ENCODE measurements at places on chromosomes 3 and 15.
A peak's percentile ranks its signal among the peaks of the same experiment; 100 is the strongest.

GRCh38 chr3:116601206-116601605 lies 108.4 kb upstream of the TUSC7 start:
- no peak for DNase-seq

- no peak for DNase-seq
Observed at GRCh38 chr3:66038384-66038725, 363 bp downstream of the MAGI1 start.

DNA sequence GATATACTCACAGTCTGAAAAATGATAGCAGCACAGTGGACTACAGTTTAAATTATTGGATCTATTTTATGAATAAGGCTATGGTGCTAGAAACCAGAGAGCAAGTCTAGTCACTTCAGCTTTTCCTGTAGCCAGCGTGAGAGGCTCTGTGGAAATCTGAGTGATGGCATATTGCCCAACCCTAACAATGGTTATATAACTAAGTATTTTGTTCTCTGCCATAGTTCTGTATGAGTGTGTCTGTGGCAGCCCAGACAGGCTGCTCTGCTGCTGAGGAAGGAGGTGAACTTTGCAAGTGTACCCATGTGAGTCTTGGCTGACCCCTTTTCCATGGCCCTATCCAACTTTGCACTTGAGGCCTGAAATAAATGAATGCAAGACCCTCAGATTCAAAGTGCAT lies 105.7 kb downstream of the LRTM1 start:
- DNase-seq, result no peak

DNA sequence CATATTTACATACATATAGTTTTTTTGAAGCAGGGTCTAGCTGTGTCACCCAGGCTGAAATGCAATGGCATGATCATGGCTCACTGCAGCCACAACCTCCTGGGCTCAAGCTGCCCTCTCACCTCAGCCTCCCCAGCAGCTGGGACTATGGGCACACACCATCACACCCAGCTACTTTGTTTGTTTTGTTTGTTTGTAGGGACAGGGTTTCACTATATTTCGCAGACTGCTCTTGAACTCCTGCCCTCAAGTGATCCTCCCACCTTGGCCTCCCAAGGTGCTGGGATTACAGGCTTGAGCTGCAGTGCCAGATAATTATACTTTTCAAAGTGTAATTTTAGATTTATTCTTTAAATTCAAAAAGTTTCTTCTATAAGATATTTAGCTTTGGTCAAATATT lies 10.2 kb downstream of the GTF2A2 start:
- no peak for DNase-seq

GRCh38 chr3:47646362-47646761 lies 67.7 kb upstream of the CSPG5 start:
- DNase-seq, result no peak

DNA sequence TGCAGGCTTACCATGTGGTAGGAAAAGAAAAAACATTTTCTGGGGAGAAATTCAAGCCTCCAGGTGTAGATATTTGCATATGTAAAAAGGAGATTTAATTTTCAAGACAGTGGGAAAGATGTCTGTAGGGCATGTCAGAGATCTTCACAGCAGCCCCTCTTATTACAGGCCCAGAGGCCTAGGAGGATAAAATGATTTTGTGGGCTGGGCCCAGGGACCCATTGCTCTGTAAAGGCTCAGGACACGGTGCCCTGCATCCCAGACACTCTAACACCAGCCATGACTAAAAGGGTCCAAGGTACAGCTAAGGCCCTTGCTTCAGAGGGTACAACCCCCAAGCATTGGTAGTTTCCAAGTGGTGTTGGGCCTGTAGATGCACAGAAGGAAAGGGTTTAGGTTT lies 680.1 kb downstream of the IGSF11 start:
- DNase-seq, result no peak

- no peak for DNase-seq
Observed at GRCh38 chr15:42528970-42529369, 19.6 kb downstream of the LRRC57 start.

GRCh38 chr3:122188737-122189136 lies 5.3 kb downstream of the CASR start:
- no peak for DNase-seq

DNA sequence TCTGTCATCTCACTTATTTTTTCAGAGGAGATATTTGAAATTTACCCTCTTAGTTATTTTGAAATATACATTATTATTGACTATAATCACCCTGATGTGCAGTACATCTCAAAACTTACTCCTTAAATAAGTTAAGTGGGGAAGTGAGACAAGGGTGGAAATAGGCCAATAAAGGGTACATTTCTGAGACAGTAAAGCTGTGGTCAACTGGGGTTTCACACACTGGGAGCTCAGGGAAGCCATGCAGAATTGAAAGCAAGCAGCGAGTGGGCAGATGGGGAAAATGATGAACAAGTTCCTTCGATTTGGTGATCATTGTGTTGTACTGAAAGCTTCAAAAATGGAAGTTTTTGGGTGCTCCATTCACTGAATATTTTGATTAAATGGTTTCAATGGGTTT lies 21.6 kb upstream of the MOBP start:
- no peak for DNase-seq

GRCh38 chr3:138257986-138258385 lies 70.9 kb downstream of the ARMC8 start:
- DNase-seq, result no peak

GRCh38 chr15:28086175-28086703 lies 12.9 kb downstream of the OCA2 start:
- DNase-seq, result peak; percentile 73

GRCh38 chr3:155270485-155271342 lies 22.8 kb downstream of the STRIT1 start:
- DNase-seq, result no peak

- no peak for DNase-seq
Observed at GRCh38 chr3:39707314-39707909, 102.0 kb upstream of the MYRIP start.

DNA sequence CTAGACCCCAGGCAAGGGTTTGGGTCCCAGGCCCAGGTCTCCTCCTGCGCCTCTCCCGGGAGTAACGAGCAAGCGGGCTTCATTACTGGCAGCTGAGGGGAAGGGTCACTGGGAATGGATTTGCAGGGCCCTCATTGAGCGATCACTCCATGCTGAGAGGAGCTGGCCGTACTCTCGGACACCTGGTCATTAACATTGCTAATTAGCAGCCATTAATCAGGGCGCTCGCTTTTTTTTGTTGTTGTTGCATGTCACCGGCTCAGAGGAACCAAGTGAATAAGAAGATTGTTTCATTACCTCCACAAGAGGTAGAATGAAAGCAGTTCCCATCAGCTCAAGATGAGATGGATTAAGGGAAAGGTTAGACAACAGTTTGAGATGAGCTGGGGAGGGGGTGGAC lies 293.0 kb upstream of the ATP11B start:
- DNase-seq, result no peak

- DNase-seq, result no peak
Observed at GRCh38 chr3:138065949-138066348, 49.5 kb downstream of the DZIP1L start.

DNA sequence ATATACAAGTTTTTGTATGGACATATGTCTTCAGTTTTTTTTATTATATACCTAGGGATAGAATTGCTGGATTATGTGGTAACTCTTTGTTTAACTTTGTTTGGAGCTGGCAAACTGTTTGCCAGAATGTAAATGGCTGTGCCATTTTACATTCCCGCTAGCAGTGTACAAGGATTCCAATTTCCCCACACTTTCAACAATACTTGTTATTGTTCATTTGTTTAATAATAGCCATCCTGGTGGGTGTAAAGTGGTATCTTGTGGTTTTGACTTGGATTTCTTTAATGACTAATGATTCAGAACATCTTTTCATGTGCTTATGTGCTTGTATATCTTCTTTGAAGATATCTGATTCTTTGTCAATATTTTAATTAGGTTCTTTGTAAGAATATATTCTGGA lies 64.4 kb downstream of the ZNF609 start:
- DNase-seq, result no peak

GRCh38 chr3:122942937-122943827 lies 84.4 kb downstream of the SEMA5B start:
- peak; percentile 87 for DNase-seq

DNA sequence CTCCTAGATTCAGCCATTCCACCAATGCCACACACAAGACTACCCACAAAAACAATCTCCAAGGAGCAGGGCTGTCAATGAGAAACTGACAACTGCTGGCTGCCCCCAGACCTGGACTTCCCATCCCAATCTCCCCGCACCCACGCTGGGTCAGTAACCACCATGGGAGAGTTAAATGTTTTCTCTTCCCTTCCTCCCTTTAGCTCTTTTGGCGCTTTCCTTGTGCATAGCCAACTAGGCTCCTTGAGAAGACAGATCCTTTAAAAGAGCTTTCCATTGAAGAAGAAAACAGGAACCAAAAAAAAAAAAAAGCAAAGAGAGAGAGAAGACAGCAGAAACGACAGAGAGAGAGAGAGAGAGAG lies 8.3 kb downstream of the BCL6 start:
- no peak for DNase-seq

GRCh38 chr3:193095366-193095765 lies 145.7 kb upstream of the PLAAT1 start:
- DNase-seq, result no peak

- peak; percentile 55 for DNase-seq
Observed at GRCh38 chr15:100764778-100765466, 114.7 kb upstream of the ALDH1A3 start.

- DNase-seq, result no peak
Observed at GRCh38 chr3:136804813-136805212, 14.1 kb upstream of the SLC35G2 start.

GRCh38 chr3:149363053-149363452 lies 14.4 kb downstream of the TM4SF1 start:
- DNase-seq, result no peak

DNA sequence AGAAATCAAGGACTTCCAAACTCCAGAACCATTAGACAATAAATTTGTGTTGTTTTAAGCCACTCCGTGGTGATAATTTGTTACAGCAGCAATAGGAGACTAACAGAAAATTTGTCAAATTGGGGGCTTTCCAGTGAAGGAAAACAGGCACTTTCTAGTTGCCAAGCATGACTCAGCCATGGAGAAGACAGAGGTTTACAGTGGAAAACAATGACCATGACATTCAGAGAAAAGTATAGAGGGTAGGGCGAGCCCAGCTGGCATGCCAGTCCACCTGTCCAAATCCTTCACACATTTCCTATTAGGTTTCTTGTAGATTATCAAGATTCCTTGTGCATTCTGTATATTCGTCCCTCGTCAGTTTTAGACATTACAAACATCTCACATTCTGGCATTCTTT lies 24.9 kb downstream of the SLCO2A1 start:
- no peak for DNase-seq

DNA sequence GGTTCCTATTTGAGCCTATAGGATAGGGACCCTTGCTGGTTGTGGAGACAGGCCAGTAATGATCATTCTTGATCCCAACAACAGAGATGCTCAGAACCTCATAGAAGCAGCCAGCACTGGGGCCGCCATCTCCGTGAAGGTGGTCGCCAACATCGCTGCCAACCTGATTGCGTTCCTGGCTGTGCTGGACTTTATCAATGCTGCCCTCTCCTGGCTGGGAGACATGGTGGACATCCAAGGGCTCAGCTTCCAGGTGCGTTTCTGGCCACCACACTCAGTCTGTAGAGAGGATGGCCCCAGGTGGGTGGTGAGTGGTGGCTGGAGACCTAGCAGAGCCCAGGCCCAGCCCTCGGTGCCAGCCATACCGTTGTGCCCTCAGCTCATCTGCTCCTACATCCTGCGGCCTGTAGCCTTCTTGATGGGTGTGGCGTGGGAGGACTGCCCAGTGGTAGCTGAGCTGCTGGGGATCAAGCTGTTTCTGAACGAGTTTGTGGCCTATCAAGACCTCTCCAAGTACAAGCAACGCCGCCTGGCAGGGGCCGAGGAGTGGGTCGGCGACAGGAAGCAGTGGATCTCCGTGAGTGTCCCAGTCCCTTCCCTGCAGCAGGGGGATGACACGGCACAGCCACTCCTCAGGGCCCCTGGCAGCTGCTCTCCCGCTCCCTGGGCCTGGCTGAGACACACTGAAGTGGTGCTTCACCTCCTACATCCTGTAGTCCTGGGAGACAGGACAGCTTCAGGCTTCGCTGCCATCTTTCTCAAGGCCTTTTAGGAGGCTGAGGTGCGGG lies 46.5 kb upstream of the PDE8A start:
- DNase-seq, result no peak

DNA sequence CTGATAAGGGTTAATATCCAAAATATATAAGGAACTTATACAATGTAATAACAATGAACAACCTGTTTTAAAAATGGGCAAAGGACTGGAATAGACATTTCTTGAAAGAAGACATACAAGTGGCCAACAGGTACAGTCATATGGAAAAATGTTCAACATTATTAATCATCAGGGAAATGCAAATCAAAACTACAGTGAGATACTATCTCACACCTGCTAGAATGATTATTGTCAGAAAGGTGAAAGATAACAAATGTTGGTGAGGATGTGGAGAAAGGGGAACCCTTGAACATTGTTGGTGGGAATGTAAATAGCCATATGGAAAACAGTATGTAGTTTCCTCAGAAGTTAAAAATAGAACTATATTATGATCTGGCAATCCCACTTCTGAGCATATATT lies 20.4 kb downstream of the GOLM2 start:
- no peak for DNase-seq

- no peak for DNase-seq
Observed at GRCh38 chr3:123021996-123022510, 5.5 kb downstream of the SEMA5B start.

- DNase-seq, result no peak
Observed at GRCh38 chr3:185930393-185931107, 7.3 kb downstream of the TRA2B start.

- no peak for DNase-seq
Observed at GRCh38 chr15:39890621-39891020, 29.4 kb downstream of the GPR176 start.
